Placental pericyte (primary cell): ENCODE measurements at places on chromosomes 16 and 17. TPM values are rescaled to one million over a fixed set of nuclear protein-coding genes. Genes with fewer than 3 reads are reported as not detected.

KCNH4 gene
- not detected in 2 replicates for total RNA-seq

HBQ1 gene
- total RNA-seq: not detected in 2 replicates

PRSS27 gene
- total RNA-seq: 0.57 and 0.66 TPM in 2 replicates

NACA2 gene
- not detected in 2 replicates for total RNA-seq

NPB gene
- under 0.01 and 0.66 TPM in 2 replicates for total RNA-seq
